ENCODE measurements at places on chromosomes 12 and 14.

GRCh38 chr12:96194971-96195844 lies 1.0 kb downstream of the ELK3 start:
- DNase-seq = peak; percentile 84

GRCh38 chr14:102362084-102362483 lies 606 bp downstream of the CINP start:
- DNase-seq = peak; percentile 31

- DNase-seq = peak; percentile 34
Measured at GRCh38 chr14:61925043-61925442, 162.8 kb downstream of the SNAPC1 start.

- DNase-seq = no peak
Measured at GRCh38 chr14:52701223-52701622, 5.8 kb upstream of the PSMC6 start.

- DNase-seq = no peak
Measured at GRCh38 chr12:79563021-79563740, 127.6 kb downstream of the PAWR start.

DNA sequence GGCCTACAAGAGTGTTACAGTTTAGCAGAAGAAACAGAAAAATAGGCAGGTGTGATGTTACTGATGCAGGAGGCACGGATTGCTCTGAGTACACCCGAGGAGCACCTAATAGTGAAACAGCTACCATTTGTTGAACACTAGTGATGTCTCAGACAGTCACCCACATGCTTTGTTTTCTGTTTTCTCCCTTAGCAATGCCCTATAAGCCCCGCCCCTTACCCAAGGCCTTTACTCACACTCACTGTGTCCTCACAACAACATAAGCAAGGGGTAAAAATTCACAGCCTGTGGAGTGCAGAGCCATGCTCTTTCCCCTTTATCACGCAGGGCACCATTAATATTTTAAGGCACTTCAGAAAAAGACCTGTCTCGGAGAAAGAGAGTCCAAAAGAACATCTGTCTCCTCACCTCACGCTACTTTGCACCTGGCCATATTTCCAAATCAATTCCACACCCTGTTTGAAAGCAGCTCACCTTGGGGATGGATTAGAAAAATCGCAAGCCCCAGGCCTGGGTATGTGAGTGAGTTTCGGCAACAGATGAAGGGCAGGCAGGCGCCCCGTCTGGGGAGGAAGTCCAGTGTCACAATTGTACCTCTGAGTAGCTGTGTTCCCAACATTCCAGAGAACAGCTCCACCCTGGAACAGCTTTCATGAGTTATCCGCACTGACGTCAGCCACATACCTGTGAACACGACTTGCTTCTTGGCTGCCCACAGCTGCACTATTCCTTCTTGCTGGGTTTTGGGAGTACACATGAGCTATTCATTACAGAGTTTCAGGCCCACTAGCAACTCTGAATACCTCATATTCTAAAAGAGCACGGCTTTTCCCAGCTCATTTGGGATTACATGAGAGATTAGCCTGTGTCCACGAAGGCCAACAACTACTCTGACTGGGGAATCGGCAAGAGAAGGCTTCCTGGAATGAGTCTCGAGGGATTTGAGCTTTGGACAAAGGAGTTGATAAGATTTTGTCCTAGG lies 26.0 kb downstream of the MAPK1IP1L start:
- DNase-seq = peak; percentile 66

GRCh38 chr12:108234158-108234557 lies 105.0 kb downstream of the CMKLR1 start:
- DNase-seq = peak; percentile 22

DNA sequence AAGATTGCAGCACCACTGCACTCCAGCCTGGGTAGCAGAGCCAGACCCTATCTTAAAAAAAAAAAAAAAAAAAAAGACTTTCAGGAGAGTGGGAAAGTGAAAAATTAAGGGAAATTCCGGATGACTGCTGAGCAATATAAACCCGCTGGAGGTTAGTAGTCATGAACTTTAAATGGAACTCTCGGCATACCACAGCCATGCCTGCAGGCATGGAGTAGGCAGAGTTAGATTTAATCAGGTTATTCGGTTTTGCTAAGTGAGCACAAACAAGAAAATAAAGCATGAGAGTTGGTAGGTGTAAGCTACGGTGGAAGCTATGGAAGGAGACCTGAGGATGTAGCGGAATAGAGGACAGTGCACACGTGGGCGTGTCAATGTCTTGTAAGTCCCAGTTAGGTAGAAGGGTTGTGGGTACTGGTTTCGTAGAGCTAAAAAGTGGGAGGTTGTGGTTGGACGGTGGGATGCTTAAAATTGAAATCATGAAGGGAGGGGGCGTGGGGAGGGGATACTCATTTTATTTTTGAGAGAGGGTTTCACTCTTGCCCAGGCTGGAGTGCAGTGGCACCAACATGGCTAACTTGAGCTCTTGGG lies 11.8 kb upstream of the TUBA1C start:
- DNase-seq = no peak

DNA sequence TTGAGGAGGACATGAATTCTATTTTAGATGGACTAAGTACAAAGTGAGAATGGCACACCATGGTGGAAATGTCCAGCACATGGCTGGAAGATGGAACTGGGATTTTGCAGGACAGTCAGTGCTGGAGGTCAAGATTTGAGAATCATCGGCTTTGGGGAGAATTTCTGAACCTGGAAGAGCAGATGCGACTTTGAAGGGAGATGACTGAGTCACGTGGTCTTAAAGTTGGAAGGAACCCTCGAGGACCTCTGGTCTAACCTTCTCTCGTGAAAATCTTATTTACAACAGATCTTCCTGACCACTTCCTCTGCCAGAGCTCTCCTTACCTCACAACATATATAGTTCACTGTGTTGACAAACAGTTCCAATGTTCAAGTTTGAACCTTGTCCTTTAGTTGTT lies 415.4 kb downstream of the ATP23 start:
- no peak for DNase-seq

DNA sequence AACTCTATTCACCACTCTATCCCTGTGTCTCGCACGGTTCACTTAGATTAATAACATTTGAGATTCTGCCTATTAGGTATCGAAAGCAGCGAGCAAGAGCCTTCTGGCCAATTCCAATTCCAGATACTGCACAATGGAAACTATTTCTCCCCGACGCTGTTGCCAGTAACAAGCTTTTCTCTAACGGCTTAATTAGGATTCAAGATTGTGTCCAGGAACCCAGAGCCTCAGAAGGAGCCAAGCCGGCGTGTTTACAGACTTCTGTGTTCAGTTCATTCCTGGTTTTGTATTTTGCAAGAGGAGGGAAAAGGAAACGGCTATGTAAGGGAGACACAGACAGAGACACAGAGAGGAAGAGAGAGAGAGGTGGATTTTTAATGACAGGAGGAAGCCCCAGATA lies 185.6 kb downstream of the DICER1 start:
- peak; percentile 60 for DNase-seq

- peak; percentile 95 for DNase-seq
Measured at GRCh38 chr14:104973135-104973384, 5.1 kb downstream of the AHNAK2 start.

- no peak for DNase-seq
Measured at GRCh38 chr14:67919259-67920032, 99.9 kb downstream of the RAD51B start.

DNA sequence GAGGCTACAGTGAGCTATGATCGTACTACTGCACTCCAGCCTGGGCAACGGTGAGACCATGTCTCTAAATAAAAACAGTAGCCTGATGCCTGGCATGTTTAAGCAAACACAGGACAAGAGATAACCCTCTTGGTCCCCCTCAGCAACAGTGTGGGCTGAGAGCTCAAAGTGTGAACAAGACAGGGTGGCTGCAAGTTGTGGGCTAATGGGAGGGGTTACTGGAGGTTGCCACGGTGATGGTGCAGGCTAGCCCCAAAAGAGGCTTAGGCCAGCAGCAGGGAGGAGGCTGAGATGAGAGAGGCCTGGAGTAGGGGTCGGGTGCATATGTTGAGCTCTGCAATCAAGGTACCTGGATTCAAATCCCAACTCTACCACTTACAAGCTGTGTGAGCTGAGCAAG lies 3.4 kb upstream of the LGMN start:
- no peak for DNase-seq

GRCh38 chr12:74431801-74432200 lies 105.8 kb upstream of the ATXN7L3B start:
- DNase-seq = no peak

DNA sequence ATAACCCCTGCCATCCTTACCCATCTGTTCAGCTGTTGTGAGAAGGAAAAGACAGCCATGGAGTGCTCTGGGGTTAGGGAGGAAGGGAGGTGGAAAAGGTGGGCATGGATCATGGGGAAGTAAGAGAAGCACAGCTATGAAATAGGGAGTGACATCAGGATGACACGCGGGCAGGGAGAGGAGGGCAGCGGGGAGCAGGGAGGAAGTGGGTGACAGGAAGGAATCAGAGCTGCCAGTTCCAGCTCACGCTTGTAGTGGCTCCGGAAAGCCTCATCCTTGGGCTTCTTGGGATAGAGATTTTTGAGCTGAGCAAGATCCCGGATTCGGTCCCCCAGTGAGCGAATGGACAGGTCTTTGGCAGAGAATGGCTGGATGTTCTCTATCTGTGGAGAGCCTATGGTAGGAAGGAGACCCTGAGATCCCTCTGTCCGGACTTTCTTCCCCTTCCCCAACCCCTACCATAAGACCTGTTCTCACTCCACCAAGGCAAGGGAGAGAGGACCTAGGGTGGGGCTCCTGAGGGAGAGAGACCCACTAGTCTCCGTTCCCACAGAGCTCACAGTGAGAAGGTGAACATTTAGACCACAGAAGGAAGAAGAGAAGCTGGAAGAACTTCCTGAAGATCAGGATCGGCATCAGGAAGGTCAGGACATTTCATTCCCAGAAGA lies 10.3 kb downstream of the NAB2 start:
- no peak for DNase-seq

- DNase-seq = peak; percentile 20
Measured at GRCh38 chr14:88477513-88478250, 77.1 kb downstream of the PTPN21 start.

DNA sequence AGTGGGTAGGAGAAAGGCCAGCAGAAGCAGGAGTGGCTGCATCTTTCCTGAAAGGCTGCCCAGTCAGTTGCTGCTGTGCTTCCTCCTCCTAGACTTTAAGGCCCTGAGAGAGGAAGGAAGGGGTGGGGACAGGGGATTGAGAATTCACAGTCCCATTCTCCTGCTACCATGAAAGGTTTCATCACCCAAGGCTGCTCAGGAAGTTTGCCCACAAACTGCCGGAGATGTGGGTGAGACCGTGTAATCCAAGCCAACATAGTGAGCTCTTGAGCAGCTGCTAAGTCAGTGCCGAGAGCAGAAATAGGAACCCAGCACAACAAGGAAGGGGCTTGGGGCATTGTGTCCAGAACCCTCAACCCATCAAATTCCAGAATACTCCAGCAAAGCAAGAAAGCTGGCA lies at the start of gene CTSG:
CTSG (minus strand) TSS at position 69 of the 400 bp plus-strand sequence; CDS start at position 42, 27 bp downstream.
- DNase-seq = no peak

DNA sequence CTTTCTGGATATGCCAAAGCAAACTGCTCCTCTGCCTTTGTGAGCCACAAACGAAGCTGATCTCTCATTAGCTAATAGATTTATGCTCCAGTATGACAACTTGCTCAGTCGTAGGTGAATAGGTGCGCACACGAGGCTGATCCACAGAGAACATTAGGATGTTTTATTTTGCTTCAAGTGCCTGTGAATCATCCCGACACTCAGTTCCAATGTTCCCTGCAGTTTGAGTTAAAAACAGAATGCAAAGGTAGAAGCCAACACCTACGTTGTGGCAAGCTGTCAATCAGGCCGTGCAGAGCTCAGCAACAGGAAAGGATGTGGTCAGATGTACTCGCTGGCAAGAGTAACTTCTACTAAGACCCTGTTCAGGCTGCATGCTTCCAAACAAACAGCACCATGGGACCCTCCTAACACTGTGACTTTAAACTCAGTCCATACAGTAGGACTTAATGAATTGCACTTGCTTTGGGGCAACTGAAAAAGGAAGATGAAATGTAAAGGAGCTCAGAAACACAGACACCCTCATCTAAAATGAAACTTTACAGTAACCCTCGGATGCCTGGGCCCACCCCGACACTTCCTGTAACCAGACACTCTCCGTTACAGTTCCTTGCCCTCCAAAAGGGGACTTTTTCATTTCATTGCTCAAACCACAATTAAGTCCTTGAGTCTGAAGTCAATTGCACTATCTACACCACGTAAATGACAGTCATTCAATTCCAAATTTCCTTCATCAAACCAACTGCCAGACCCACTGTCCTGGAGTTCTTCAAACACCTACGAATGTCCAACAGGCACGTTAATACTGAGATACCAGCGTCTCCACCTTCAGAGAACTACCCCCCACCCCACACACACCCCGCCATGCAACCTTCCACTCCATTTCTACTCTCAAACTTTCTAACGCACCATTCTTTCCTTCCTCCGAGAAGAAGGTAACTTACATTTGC lies 1.6 kb downstream of the CCDC88C start:
- DNase-seq = no peak

DNA sequence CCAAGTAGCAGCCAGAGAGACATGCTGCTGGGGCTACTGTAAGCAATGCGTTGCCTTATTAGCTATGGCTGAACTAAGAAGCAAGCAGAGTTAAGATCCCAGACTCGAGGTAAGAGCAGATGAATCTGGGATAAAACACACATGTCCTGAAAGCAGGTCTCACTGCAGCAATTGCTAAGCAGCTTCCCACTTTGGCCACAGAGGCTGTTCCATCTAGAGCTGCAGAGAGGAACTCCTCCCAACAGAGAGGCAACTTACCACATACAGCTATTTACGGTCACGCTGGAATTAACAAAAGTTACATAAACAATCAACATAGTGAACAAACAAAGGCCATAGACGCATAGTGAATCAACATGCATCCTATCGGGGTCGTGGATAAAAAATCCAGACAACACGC lies 90.2 kb downstream of the KSR2 start:
- DNase-seq = no peak

DNA sequence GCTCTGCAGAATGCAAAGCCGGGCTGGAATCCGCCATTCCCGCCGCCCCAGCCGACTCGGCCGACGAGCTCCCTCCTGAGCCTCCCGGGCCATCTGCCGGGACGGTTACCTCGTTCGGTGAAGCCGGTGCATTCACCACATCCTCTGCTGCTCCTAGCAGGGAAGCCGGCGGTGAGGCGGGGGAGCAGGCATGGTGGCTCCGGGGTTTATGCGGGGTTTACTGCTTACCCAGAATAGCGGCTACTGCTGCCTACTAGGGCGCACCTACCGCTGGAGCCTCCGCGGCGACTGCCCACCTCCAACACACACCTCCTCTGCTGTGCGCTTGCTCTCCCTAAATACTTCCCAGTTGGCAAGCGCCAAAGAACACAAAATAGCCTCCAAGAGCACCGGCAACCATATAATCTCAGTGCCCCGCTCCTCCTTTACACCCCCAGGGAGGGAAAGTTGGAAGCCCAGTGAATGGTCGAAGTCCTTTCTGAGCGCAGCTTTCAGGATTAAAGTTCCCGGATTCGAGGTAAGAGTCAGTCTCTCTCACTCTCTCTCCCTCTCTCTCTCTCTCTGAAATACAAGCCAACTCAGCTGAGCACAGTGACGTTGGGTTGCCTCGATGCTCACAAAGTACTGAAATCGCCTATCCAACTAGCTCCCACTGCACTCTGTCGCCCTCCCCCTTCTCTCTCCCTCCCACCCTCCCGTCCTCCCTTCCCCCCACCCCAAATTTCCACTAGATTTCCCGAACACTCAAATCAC lies at the start of gene TBX5:
TBX5 (minus strand) TSS at position 626 of the 753 bp plus-strand sequence. CDS start 2,246 bp downstream, outside the sequence.
- peak; percentile 69 for DNase-seq

Data from AG10803 (cell line).